ENCODE measurements at places on chromosomes 1 and 21. TPM values are rescaled to one million over a fixed set of nuclear protein-coding genes. Genes with fewer than 3 reads are reported as not detected.

ZNF691 gene
- 7.6 TPM for total RNA-seq

PARP1 gene
- 152 TPM for total RNA-seq

GJB3 gene
- not detected for total RNA-seq

PGD gene
- total RNA-seq = 68.9 TPM

KCNJ9 gene
- total RNA-seq = not detected

RNU1-2 gene
- not detected for total RNA-seq

OR6N1 gene
- total RNA-seq = not detected

CD48 gene
- total RNA-seq = not detected

FCRL2 gene
- total RNA-seq = not detected

NKAIN1 gene
- 2.2 TPM for total RNA-seq

GFI1 gene
- 0.12 TPM for total RNA-seq

GRCh38 chr21:42145569-42146272, 73.2 kb upstream of the ABCG1 start:
- DNase-seq = peak; percentile 38

DNA sequence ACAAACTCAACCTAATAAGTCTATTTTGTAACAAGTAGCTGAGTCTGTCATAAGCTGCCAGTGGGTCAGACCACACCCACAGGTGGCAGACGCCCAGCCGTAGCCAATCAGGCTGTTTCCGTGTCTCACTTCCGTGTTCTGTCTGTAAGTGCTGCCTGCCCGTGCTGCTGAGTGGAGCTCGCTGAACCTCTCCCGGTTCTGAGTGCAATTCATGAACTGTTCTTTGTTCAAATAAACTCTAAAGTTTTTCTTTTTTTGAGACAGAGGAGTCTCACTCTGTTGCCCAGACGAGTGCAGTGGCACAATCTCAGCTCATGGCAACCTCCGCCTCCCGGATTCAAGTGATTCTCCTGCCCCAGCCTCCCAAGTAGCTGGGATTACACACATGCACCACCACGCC, 25.1 kb downstream of the POFUT2 start:
- no peak for DNase-seq

DNA sequence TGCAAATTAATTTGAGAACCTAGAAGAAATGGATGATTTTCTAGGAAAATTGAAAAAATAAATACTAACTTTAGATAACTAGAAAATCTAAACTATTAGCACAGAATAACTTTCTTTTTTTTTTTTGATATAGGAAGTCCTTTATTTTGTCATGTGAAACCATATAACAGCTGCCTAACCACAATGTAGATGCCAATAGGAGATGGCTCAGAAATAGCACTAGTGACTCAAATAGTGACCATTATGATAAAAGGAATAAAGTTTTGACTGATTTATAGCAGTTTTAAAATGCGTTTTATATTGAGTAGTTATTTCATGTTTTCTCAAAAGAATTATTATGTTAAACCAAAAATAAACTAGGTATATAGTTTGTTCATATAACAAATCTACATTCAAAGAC, 158.0 kb upstream of the CACYBP start:
- DNase-seq = no peak

DNA sequence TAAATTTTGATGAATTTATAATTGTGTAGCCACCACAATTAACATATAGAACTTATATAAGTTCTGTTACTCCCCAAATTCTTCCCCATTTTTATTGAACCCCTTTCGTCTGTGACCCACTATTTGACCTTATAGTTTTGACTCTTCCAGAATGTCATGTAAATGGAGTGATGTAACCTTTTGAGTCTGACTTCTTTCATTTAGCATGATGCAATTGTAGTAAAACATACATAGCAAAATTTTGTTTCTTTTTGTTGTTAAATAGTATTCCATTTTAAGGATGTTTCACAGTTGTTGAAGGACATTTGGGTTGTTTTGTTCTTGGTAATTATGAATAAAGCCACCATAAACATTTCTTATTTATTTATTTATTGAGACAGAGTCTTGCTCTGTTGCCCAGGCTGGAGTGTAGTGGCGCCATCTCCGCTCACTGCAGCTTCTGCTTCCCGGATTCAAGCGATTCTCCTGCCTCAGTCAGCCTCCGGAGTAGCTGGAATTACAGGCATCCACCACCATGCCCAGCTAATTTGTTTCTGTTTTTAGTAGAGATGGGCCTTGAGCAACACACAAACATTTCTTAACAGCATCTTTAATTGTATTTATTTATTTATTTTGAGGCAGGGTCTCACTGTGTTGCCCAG, 33.6 kb downstream of the RPRD2 start:
- no peak for DNase-seq

- no peak for DNase-seq
These were observed 88.7 kb upstream of the SIM2 start for GRCh38 chr21:36610201-36610600.

DNA sequence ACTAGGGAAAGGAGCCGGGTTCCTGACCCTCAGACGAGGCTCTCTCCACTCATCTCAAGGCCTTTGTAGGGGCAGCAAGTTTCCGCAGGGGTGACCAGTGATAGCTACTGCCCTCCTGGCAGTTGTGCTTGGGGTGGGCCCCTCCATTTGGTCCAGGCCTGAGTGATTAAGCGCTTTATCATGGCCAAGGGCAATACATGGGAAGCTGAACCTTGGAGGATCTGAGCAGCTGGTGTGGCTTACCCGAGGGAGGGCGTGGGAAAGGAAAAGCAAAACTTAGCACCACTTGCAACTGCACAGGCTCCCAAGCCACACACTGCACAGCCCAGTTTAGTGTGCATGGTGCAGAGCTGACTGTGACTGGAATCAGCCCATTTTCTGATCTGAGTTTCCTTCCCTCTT, 47.8 kb downstream of the GADD45A start:
- peak; percentile 97 for DNase-seq

DNA sequence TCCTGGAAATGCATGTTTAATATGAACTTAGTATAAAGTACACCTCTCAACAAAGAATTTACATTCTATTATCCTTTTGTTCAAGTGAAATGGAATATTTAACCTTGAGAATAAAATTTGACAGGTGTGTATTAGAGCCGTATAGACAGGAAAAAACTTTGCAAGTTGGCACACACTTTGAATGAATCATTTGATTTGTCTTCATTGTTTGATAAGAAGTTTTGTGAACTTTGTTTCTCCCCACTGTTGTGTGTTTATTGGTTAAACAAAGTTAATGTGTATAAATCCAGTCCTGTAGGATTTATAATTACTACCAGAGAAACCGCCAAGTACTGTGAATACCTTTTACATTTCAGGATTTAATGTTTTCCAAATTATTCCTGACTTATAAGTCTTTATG, 2.0 kb downstream of the SYDE2 start:
- no peak for DNase-seq

GRCh38 chr21:27536319-27536718, 569.4 kb upstream of the ADAMTS5 start:
- peak; percentile 4 for DNase-seq

DNA sequence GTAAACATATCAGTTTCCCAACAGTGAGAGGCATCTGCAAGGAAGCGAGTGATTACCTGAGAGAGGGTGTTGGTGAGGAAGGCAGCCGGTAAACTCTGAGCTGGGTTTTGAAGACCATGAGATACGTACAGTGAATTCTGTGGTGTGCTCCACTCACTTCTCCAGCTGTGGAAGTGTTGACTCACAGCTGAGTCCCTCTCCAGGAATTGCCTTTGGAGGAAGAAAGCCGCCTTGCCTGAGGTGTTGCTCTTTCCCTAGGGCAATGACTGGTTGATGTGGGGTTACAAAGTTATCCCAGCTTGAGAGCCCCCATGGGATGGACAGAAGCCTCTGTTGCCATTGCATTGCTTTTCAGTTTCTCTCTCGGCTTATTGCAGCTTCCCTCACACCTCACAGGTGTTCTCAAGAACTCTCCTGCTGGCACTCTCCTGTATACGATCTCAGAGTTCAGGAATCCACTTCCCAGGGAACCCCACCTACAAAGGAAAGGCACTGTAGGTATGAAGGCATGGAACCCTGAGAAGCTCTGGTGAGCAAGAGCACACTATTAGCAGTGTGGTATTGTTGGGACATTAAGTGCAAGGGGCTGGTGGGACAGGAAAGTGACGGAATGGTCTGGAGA, 10.8 kb downstream of the NHLH1 start:
- peak; percentile 52 for DNase-seq

DNA sequence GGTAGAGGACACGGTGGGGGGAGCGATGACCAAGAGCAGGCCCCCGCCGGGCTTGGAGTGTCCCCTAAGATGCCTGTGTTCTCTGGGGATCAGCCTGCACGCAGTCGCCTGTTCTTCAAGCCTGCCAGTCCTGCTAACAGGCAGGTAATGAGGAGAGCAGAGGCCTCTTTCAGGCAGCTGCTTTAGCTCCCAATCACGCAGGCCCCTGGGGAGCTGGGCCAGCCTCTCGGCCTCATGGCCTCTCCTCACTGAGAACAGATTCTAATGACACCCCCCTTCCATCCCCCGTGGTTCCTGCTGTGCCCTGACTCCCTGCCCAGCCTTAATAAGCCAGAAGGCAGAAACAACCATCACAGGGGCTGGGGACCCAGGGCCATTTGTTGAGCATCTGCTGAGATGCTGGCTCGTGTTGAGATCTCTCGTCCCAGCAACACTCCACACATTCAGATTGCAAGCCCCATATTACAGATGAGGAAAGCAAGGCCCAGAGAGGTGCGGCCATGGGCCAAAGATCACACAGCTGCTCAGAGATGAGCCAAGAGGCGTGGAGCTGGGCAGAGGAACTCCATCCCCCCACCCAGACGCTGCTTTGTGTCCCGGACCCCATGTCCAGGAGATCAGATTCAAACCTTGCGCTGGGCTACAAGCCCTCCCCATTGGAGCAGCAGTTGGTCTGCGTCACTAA, 71.6 kb upstream of the CASZ1 start:
- no peak for DNase-seq

DNA sequence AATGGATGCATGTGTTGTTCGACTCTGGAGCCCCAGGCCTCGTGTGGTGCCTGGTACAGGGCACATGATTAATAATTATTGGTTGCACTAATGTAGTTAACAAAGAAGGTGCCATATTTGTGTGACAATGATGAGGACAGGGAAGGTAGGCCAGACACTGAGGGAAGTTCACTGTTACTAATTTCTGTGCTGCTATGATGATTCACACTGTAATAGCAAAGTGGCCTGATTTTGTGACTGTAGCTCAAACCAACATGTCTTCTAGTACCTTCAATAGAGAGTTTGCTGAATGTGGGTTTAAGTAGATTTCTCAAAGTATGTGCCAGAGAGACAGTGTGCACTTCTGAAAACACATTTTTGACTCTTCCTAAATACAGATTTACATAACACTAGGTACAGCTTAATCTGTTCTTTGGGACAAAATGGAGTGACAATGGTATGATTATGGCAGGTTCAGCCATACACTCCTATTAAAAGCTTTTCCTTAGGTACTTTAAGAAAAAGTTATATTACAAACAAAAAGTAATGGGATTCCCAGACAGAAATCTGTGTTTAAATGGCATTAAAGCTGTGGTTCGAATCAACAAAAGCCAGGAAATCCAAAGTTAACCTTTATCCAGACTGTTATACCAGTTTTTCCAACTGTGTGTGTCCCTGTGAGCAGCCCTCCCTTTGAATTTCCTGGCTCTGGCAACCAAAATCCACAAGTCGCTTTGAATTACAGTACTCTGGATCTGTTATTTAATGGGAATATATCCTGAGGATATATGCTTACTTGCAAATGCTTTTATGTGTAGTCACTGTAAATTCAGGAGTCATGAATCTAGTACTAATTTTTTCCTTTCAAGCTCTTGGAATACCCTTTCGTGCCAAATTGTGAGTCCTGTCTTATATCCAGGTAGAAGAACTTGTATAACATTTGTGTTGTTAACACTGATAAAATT, 277.1 kb upstream of the SGIP1 start:
- peak; percentile 70 for DNase-seq

GRCh38 chr21:27219068-27219467, 252.2 kb upstream of the ADAMTS5 start:
- DNase-seq = no peak

DNA sequence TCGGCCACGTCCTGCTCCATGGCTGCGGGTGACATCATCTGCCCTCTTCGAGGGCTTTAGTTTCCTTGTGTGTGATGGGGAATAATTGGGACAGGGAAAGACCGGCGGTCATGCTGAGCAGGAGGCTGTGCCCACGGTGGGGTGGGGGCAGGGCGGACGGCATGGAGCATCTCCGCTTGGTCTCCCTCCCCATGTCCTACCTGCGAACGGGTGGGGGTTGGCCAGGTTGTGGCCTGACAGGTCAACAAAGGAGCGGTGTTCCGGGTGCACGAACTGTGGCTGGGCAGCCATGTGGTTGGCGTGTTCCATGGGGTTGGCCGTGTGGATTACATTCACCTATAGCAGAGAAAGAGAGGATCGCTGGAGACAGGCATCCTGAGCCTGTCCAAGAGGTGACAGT, 80.0 kb downstream of the PIK3CD start:
- DNase-seq = no peak

- no peak for DNase-seq
These were observed 12.3 kb downstream of the SORT1 start for GRCh38 chr1:109385417-109385816.

DNA sequence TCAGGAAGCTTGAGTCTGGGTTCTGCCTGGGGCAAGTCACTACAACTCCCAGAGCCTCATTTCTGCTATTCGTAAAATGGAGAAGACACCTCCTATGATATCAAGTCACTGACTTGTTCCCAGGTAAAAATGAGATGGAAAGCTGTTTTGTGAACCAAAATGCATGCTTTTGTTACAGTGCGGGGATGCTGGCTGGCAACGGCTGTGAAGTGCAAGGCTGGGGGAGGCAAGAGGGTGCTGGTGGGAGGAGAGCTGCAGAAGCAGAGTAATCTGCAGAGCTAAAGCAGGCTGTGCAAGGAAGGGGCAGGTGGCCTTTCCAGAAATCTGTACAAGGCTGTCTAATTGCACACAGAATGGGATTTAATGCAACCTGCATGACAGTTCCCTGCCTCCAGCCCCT, 150.9 kb downstream of the CNIH3 start:
- no peak for DNase-seq

DNA sequence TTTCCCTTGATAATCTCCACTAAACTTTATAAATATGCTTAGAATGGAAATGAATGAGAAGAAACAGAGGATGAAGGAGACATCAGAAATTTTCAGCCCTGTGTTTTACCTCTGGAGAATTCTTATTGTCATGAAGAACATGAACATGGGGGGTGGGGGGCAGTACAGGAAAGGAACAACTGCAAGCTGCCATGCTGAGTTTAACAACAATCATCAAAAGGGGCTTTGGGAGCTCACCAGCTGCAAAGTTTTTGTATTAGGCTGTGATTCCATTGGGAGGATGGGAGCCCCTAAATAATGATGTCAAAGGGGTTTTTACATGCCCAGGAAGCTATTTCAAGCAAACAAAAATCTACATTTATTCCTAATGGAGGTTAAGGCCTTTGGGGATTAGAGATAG, 103.3 kb downstream of the AKT3 start:
- no peak for DNase-seq

GRCh38 chr1:221335161-221336101, 406.5 kb downstream of the DUSP10 start:
- DNase-seq = peak; percentile 99

- DNase-seq = no peak
These were observed 29.4 kb upstream of the CD101 start for GRCh38 chr1:116971965-116972673.

GRCh38 chr21:41614511-41614910, 106.6 kb upstream of the TMPRSS2 start:
- no peak for DNase-seq

All from RPMI7951 (cell line).